HAP-1 (cell line): ENCODE measurements at places on chromosomes 5 and 9.

GRCh38 chr9:98380065-98380681 lies 124.7 kb upstream of the TBC1D2 start:
- peak; percentile 14 for DNase-seq

DNA sequence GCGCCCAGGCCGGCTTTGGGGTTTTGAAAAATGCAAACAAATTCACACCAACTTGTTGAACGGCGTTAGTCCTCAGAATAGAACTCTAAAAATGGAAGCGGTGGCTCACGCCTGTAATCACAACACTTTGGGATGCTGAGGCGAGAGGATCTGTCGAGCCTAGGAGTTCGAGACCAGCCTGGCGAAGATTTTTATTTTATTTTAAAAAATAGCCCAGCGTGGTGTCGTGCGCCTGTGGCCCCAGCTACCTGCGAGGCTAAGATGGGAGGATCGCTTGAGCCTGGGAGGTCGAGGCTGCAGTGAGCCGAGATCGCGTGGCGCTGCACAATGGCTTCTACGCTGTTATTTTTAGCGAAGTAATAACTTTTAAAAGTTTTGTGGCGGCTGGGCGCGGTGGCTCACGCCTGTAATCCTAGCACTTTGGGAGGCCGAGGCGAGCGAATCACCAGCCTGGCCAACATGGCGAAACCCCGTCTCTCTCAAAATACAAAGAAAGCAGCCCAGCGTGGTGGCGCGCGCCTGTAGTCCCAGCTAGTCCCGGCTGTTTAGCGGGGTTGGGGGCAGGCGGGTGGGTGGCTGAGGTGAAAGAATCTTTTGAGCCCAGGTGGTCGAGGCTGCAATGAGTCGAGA lies 694 bp upstream of the PLIN2 start:
- no peak for DNase-seq

DNA sequence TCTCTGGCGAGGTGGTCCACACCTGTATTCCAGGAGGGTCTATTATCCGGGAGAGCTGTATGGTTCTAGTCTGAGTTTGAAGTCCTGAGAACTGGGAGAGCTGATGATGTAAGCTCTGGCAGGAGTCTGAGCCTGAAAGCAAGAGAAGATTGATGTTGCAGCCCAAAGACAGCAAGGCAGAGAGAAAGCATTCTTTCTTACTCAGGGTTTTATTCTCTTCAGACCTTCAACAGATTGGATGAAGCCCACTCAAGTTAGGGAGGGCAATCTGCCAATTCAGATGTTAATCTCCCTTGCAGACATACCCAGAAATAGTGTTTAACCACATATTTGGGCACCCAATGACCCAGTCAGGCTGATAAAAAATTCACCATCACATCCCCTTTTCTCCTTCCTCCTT lies 159.1 kb downstream of the CCDC171 start:
- no peak for DNase-seq

DNA sequence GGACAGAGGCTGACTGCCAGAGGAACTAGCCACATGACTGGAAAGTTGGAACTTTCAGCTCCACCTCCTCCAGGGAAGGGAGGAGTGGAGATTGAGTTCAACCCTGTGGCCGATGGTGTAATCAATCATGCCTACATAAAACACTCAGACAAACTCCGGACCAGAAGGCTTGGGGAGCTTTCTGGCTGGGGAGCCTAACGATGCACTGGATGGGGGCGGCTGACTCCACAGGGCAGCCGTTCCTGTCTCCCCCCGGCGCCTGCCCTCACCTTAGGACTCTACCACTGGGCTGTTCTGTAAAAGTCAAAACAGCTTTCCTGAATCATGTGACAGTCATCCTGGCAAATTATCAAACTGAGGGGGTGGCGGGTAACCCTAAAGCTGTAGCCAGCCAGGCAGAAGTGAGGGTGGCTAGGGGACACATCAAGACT lies 58.0 kb downstream of the GOLM1 start:
- DNase-seq = no peak

- DNase-seq = no peak
Measured at GRCh38 chr5:65329266-65329665, 152.5 kb downstream of the ADAMTS6 start.

DNA sequence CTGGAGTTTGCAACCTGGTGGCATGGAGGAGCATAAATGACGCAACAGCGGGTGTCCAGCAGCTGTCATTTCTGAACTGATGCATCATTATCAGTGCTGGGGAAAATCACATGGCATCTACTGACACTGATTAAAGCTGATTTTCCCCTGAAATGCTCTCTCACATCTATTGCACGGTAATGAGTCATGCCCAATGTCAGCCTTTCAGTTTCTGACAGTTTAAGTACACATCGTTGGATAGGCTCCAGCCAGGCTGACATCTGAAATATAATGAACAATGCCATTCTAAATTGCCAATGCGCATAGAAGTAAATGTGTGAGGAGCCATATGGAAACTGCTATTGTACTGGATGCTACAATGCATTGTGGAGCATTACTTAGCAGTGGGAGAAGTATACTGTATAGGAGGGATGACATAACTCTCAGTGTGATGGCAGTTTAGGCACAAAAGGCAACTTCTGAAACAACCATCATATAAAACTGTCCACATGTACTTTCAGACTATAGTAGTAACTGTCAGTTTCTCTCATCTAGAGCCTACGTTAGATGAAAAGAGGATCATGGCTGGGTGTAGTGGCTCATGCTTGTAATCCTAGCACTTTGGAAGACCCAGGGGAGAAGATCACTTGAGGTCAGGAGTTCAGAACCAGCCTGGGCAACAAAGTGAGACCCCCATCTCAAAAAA lies 389.3 kb upstream of the DMAC1 start:
- peak; percentile 8 for DNase-seq

- DNase-seq = no peak
Measured at GRCh38 chr9:94010980-94011533, 55.9 kb upstream of the BARX1 start.
